Stimulated activated CD4-positive, alpha-beta T cell treated with anti-CD3 and anti-CD28 coated beads, Interleukin-2, amount 100 ng/mL, for 24 hours (primary cell): ENCODE measurements at places on chromosomes 4 and X.

DNA sequence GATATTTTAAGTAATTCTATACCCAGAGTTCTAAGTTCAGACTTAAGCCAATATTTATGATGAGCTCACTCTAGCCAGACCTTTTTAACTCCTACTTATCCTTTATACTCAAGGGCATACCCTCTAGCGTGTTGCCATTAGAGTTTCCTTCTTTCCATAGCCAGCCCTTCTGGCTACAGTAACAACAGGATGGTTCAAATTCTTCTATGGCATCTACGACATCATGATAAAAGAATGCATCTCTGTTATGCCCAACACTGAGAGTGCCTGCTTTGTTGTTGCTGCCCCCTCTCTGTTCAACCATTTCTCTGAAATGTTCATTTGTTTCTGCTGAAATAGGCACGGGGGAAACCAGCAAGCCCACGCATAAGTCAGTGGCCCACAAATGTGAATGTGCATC lies 104.5 kb downstream of the UBE2NL start:
- DNase-seq, result no peak

DNA sequence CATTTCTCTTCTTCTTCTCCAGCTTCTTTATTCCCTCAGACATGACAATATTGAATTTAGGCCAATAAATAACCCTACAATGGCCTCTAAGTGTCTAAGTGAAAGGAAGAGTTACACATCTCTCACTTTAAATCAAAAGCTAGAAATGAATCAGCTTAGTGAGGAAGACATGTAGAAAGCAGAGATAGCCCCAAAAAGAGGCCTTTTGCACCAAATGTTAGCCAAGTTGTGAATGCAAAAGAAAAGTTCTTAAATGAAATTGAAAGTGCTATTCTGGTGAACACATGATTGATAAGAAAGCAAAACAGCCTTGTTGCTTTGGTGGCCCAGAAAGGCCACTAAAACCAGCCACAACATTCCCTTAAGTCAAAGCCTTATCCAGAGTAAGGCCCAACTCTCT lies 146.2 kb upstream of the HHIP start:
- DNase-seq, result no peak

DNA sequence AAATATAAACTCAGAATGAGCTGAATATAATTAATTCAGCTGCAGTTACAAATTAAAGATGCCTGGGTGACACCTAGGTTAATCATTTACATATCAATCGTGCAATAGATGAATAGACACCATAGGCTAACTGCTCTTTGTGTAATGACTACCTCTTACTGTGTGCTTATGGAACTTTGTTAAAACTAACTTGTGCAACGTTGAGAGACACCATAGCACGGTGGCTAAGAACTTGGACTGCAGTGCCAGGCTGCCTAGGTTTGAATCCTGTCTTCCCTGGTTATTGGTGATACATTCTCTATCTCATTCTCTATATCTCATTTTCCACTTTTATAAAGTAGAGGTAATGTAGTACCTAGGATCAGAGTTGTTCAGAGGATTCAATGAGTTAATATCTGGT lies 46.9 kb downstream of the SMAD1 start:
- DNase-seq, result no peak

DNA sequence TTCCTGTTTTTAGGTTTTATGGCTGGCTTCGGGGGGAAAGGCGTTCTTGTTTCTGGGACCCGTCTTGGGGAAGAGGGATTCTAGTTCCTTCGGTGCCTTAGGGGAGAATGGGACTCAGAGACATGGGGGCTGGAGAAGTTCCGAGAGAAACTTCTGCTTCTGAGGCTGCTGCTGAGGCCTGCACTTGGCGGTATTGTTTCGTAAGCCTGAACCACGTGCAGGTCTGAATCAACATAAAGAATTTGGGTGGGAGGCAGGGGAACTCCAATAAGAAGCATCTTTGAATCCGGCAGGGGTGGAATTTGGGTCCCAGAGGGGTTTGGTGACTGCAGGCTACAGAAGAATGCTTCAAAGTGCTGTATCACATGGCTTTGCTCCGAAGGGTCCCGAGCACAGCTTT lies 15.1 kb downstream of the XG start:
- DNase-seq, result no peak
